ENCODE measurements at places on chromosomes 3 and 15.

DNA sequence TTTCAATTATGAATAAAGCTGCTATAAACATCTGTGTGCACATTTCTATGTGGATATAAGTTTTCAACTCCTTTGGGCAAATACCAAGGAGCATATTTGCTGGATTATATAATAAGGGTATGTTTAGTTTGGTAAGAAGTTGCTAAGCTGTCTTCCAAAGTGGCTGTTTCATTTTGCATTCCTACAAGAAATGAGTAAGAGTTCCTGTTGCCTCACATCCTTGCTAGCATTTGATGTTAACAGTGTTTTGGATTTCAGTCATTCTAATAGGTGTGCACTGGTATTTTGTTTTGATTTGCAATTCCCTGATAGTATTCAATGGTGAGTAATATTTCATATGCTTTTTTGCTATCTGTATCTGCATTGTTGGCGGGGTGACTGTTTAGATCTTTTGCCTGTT, 120.7 kb upstream of the MDFIC2 start:
- no peak for DNase-seq

GRCh38 chr3:10520072-10520471, 14.7 kb upstream of the ATP2B2 start:
- no peak for DNase-seq

GRCh38 chr3:50242851-50243542, 7.0 kb downstream of the GNAI2 start:
- DNase-seq, result no peak

GRCh38 chr3:8761866-8762265, 7.5 kb downstream of the OXTR start:
- DNase-seq, result no peak

DNA sequence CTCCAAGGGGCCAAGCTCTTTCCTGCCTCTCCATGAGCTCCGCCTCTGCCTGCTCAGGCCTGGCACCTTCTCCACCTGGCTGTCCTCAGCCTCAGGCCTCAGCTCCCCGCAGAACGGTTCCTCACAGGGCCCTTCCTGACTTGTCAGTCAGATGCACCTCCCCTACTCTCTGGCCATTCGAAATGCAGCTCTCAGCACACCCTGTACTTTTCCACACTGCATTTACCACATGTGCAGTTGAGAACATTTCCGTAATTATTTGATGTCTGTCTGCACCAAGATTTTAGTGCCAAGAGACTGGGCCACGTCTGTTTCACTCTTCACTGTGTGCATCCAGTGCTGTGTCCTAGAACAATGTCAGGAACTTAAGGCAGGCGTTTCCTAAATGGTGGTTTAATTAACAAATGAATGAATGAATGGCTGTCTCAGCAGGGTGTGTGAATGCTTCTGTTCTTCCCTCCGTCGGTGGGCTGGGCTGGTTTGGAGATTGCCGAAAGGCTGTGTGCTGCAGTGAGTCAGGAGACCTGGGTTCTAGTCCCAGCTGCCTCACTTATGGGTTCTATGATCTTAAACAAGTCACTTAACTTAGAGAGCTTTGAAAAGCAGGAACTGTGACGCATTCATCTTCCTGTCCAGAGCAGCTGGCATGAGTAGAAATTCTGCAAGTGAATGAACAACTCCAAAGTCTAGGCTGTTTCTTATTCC, 5.4 kb downstream of the MUC4 start:
- no peak for DNase-seq

DNA sequence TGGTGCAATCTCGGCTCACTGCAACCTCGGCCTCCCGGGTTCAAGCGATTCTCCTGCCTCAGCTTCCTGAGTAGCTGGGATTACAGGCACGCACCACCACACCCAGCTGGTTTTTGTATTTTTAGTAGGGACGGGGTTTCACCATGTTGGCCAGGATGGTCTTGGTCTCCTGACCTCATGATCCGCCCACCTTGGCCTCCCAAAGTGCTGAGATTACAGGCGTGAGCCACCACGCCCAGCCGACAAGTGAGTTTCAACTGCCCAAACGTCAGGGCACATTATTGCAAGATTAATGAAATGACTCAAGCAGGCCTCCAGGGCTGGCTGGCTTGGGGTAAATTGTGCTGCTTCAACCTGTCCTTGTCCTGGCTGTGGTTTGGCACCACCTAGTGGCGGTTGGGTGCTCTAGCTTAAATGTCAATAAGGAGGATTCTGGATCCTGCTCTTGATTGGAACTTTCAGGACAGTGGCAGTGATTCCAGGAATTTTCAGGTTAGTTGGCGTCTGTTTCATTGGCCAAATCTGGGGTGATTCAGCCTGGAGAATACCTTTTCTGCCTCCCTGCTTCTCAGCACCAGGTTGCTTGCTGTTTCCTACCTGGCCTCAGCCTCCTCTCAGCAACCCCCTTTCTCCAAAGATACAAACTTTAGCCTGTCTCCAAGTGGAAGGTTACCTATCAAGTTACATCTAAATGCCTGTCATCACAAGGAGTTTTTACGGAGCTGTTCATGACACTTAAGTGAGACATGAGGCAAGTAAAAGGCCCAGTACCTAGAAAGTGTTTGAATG, 32.4 kb upstream of the SACM1L start:
- DNase-seq, result peak; percentile 83

- no peak for DNase-seq
These were observed 1.7 kb downstream of the SCN11A start for GRCh38 chr3:39050029-39050428.

- no peak for DNase-seq
These were observed 46.2 kb downstream of the PTH1R start for GRCh38 chr3:46923559-46924350.

DNA sequence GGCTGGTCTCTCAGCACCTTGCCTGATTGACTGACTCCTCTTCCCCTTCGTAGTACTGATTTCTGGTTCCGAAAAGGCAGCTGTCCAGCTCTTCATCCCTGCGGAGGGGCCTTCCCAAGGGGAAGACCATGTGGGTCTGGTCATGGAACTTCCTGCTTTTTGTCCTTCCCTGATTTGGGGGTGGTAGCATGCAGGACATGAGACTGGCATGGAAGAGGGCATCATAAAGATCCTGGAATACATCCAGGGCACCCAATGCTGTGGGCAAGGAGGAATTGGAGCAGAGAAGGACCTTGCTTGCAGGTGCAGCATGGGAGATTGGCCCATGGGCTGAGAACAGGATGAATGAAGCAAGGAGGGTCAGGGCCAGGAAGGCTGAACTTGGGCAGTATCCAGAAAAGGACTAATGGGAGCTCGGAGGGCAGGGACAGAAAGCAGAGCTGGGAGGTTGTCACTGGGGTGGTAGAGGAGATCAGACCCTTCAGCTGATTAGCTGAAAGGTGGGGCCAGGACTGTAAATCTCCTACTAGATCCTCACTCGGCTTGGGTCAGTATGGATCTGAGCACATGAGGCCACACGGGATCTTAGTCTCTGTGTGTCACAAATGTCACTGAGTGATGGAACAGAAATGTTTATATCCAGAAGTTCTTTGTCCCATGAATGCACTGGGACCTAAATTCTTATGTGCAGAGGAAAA, 59.5 kb downstream of the AMOTL2 start:
- DNase-seq, result no peak

DNA sequence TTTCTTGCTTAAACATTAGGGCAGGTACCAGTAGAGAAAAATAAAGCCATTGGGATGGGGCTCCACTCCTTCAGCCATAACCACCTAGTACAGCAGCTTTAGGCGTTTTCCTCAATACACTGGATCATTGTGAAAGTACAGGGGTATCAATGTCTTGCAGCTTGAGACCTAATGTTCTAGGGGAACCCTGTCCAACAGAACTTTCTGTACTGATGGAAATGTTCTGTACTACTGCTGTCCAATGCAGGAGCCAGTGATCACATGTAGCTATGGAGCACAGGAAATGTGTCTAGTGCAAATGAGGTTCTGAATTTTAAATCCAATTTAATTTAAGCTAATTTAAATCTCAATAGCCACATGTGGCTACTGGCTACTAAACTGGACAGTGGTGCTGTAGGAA, 93.9 kb downstream of the NEDD4 start:
- no peak for DNase-seq

GRCh38 chr15:51401872-51402517, 60.5 kb downstream of the GLDN start:
- DNase-seq, result no peak

- no peak for DNase-seq
These were observed 193.4 kb upstream of the SEMA6D start for GRCh38 chr15:47523681-47524475.

- DNase-seq, result no peak
These were observed 359.5 kb upstream of the TMCO5A start for GRCh38 chr15:37574985-37575384.

- DNase-seq, result no peak
These were observed 44.4 kb downstream of the BTD start for GRCh38 chr3:15645740-15646501.

- no peak for DNase-seq
These were observed 24.6 kb downstream of the CCDC14 start for GRCh38 chr3:123936400-123936799.

- no peak for DNase-seq
These were observed 121.6 kb downstream of the TFDP2 start for GRCh38 chr3:142027735-142028134.

GRCh38 chr3:152452318-152452717, 183.6 kb downstream of the MBNL1 start:
- DNase-seq, result no peak

- no peak for DNase-seq
These were observed 50.5 kb upstream of the CCDC174 start for GRCh38 chr3:14600856-14601610.

All from stimulated activated CD4-positive, alpha-beta T cell treated with anti-CD3 and anti-CD28 coated beads, Interleukin-15, amount 100 ng/mL, for 48 hours (primary cell).